Activated CD4-positive, alpha-beta T cell treated with anti-CD3 and anti-CD28 coated beads, Interleukin-2, Interleukin-6, amounts not matched to agents 100 ng/mL and 50 ng/mL, durations not matched to agents 16 hours and 8 hours (primary cell): ENCODE measurements at places on chromosomes 3 and 15.

DNA sequence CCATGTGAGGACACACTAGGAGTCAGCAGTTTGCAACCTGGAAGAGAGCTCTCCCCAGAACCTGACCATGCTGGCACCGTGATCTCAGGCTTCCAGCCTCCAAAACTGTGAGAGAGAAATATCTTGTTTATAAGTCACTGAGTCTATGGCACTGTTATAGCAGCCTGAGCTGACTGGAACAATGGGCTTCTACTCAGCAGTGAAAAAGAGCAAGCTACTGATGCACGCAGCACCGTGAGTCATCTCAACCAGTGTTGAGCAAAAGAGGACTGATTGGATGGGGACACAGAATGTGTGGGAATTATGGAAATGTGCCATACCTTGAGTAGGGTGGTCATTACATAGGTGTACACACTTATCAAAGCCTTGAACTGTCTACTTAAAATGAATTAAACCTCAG lies 230.4 kb downstream of the PLCL2 start:
- no peak for DNase-seq

GRCh38 chr3:14406336-14406735 lies 3.9 kb downstream of the SLC6A6 start:
- DNase-seq: no peak

DNA sequence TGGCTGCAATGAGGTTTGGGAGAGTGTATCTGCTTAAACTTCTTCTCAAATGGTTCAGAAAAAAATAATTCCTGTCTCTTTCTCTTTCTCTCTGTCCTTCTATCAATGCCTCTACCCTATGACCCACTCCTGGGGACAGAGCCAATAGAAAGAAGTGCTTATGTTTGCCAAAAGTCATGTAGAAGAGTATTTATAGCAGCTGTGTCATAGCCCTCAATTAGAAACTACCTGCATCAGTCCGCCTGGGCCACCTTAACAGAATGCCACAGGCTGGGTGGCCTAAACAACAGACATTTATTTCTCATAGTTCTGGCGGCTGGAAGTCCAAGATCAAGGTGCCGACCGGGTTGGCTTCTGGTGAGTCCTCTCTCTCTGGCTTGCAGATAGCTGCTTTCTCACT lies 92.5 kb downstream of the HMG20A start:
- DNase-seq: no peak

DNA sequence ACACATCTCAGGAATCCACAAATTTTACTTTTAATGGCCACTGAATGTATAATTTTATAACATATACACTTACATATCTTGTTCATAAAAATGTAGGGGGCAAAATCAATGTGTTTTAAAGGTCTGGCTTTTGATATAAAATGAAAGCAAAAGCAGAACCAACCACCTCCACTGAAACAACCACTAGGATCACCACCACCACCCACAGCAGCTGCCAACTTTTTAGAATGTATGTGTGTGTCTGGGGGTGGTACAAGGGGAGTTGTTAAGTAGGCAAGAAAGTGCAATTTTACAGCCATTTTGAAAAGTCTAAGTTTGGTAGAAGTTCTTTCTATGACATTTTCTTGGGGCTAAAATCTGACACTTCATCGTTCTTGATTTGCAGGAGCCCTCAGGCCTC lies 44.0 kb downstream of the OTOL1 start:
- no peak for DNase-seq

- no peak for DNase-seq
These were observed 196.0 kb downstream of the DIPK2A start for GRCh38 chr3:144167634-144168033.

- no peak for DNase-seq
These were observed 30.4 kb downstream of the CDIN1 start for GRCh38 chr15:36609793-36610192.

- no peak for DNase-seq
These were observed 326.4 kb upstream of the WNT5A start for GRCh38 chr3:55813268-55814097.

DNA sequence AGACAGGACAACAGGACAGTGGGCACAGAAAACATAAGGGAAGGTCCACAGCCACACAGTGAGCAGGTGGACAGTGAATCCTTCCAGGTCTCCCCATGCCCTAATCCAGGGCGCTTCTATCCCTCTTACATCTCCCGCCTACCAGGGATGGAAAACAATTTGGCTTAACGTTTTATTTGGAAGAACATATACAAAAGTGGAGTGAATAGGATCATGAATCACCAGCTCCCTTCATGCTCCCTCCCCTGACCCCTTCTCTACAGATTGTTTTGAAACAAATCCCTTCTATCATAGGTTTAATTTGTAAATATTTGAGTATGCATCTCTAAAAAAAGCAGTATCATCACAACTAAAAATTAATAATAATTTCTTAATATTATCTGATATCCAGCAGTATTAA lies 52.5 kb downstream of the CLDN11 start:
- no peak for DNase-seq

DNA sequence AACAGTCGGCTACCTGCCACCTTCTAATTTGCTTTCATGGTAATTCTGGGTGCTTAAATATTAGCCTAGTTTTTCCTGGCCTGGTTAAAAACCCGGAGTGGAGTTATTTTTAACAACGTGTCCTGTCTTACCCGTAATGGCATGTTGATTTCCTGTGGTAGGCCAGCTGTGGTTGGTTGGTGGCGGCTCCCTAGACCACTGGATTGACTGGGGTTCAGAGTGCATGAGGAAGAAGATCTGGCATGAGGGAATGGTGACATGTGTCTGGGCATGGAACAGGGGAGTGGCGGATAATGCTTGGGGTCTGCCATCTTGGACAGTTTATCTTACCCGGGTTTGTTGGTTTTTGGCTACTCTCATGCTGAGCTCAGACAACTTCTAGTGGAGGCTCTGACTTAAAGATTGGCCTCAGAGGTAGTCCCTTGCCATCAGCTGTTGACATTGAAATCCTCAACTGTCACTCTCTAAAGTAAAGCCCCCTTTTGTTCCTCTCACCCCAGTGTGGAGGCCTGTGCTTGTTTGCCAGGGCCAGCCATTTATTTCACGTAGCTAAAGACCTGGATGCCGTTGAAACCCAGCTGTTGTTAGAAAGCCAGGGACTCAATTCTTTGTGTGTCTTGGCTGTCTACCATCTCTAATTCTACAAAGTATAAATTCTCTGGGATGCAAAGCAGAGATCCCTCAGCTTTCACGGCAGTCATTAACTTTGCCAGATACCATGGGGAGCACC lies 81.6 kb downstream of the DNASE1L3 start:
- no peak for DNase-seq

GRCh38 chr3:29141918-29142275 lies 139.0 kb upstream of the RBMS3 start:
- no peak for DNase-seq

DNA sequence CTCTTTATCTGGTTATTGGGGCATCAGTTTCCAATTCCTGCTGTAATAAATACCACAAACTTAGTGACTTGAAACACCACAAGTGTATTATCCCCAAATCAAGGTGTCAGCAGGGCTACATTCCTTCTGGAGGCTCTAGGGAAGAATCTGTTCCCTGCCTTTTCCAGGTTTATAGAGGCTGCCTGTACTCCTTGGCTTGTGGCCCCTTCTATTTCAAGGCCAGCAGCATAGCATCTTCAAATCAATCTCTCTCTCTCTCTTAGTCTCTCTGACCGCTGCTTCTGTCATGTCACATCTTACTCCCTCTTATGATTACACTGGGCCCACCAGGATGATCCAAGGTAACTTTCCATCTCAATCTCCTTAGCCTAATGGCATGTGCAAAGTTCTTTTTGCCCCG lies 44.9 kb upstream of the CA12 start:
- no peak for DNase-seq

DNA sequence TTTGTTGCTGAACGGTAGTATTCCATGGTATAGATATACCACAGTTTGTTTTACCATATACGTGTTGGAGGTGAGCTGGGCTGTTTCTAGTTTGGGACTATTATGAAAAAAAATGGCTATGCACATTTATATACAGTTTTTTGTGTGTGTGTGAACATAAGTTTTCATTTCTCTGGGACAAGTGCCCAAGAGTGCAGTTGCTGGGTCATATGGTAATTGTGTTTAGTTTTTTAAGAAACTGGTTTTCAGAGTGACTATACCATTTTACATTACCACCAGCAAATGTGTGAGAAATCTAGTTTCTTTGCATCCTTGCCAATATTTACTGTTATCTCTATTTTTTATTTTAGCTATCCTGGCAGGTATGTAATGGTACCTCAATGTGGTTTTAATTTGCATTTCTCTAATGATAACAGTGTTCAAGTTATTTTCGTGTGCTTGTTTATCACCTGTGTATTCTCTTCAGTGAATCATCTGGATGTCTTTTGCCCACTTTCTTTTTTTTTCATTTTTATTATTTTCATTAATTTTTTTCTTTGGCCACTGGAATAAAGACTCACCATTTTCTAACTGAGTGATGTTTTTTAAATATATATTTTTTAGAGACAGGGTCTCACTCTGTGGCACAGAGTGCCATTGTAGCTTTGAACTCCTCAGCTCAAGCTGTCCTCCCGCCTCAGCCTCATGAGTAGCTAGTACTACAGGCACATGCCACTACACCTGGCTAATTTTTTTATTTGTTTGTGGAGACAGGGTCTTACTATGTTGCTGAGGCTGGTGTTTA lies 75.3 kb downstream of the ZNF609 start:
- no peak for DNase-seq

GRCh38 chr3:144770915-144771351 lies 799.3 kb downstream of the DIPK2A start:
- no peak for DNase-seq

GRCh38 chr15:65426216-65426853 lies 3.6 kb upstream of the IGDCC4 start:
- no peak for DNase-seq
